ENCODE measurements at places on chromosomes 3 and 15. TPM values are rescaled to one million over a fixed set of nuclear protein-coding genes. Genes with fewer than 3 reads are reported as not detected.

Gene TRH
- 13.8 TPM for polyA plus RNA-seq

Gene PAK6
- 8.8 TPM for polyA plus RNA-seq

Gene DNAH12
- polyA plus RNA-seq = not detected

Gene ISLR2
- 30.2 TPM for polyA plus RNA-seq

Gene CHRNA3
- 25.3 TPM for polyA plus RNA-seq

Gene NLGN1
- polyA plus RNA-seq = 6.3 TPM

Measured in brain (organoid and tissue), 16 donors.